Fibroblast of lung (primary cell): ENCODE measurements at places on chromosomes 6 and 20.

GRCh38 chr6:127464881-127465459 lies 5.8 kb upstream of the KIAA0408 start:
- peaks cover 7% of the 10 kb centered on the region for H3K4me1 ChIP-seq
- H3K4me3 ChIP-seq = no peak overlapping the region
- no peaks in the 10 kb centered on the region for H3K27me3 ChIP-seq
- no peaks in the 10 kb centered on the region for H3K36me3 ChIP-seq
- H3K27ac ChIP-seq = no peak overlapping the region

GRCh38 chr6:105817370-105817769 lies 268.8 kb upstream of the PRDM1 start:
- no peak overlapping the region for H3K4me3 ChIP-seq
- H3K36me3 ChIP-seq = no peaks in the 10 kb centered on the region
- no peak overlapping the region for H3K27ac ChIP-seq
- no peak for DNase-seq

DNA sequence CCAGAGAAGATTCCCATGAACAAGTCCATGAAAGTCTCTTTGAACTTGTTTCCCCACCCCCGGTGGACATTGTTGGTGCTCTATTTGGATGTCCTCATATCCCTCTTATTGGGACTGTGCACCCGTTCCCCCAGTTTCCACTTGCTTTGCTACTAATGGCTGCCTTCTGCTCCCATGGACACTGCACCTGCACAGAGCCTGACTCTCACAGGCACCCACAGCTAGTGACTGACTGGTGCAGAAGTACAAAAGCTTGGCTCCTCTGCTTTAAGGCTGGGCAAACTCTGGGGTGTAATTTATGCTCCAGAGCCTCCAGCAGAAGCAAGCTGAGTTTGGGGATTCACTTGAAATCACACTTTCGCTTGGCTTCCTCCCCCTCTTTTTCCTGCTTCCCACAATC lies 239.9 kb upstream of the BTBD3 start:
- no peak overlapping the region for H3K4me3 ChIP-seq
- H3K36me3 ChIP-seq = no peaks in the 10 kb centered on the region
- no peak for DNase-seq
- no peaks in the 10 kb centered on the region for H3K4me1 ChIP-seq
- no peaks in the 10 kb centered on the region for H3K27me3 ChIP-seq

DNA sequence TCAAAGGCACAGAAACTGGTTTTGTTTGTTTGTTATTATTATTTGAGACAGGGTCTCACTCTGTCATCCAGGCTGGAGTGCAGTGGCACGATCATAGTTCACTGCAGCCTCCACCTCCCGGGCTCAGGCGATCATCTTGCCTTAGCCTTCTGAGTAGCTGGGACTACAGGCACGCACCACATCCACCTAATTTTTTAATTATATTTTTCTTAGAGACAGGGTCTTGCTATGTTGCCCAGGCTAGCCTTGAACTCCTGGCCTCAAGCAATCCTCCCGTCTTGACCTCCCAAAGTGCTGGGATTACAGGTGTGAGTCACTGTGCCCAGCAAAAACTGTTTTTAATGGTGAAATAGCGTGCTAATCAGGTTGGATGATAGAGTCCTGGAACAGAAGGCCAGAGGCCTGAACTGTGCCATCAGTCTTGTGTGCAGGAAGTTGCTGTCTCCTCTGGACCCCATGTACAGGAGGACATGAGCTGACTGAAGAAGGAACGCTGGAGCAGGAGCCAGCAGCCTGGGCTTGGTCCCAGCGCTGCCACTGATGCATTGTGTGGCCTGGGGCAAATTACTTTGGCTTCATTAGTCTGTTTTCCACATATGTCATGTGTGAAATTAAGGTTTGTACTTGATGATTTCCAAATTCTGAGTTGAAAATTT lies 4.9 kb downstream of the TM9SF4 start:
- H3K27ac ChIP-seq = no peak overlapping the region
- peaks cover 4% of the 10 kb centered on the region for H3K4me1 ChIP-seq
- H3K36me3 ChIP-seq = no peaks in the 10 kb centered on the region
- H3K4me3 ChIP-seq = no peak overlapping the region

DNA sequence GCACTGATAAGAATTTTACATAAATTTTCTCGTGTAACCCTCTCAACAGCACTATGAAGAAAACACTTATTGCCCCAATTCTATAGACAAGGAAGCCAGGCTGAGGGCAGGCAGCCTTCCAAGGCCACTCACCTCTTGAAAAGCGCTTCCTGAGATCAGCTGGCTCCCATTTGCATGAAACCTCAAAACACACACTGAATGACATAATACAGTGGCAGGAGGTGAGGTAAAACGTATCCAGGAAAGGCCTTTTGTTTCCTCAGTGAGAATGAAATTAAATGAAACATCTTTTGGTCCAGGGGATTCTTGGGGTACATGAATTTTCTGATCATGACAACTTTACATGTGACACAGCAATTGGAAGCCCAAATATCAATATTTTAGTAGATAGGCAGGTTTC lies 112.5 kb downstream of the WDR27 start:
- H3K27me3 ChIP-seq = no peaks in the 10 kb centered on the region
- H3K4me3 ChIP-seq = no peak overlapping the region
- H3K27ac ChIP-seq = no peak overlapping the region

DNA sequence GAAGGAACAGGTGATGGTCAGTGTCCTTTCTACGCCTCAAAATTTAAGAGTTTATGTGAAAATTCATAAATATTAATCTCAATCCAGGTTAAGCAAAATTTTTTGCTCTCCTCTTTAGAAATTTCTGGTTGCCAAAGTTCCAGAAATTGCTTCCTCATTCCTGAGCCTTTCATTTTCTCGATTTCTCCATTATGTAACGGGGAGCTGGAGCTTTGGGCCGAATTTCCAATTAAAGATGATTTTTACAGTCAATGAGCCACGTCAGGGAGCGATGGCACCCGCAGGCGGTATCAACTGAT lies 35.8 kb upstream of the PRND start:
- H3K4me1 ChIP-seq = no peaks in the 10 kb centered on the region
- no peaks in the 10 kb centered on the region for H3K36me3 ChIP-seq
- H3K27me3 ChIP-seq = no peaks in the 10 kb centered on the region
- peak overlapping the region; percentile 63 for H3K4me3 ChIP-seq
- no peak for DNase-seq
- H3K27ac ChIP-seq = peak overlapping the region; percentile 77

GRCh38 chr20:51036827-51037531 lies 14.1 kb upstream of the KCNG1 start:
- H3K4me1 ChIP-seq = peaks cover 8% of the 10 kb centered on the region
- no peaks in the 10 kb centered on the region for H3K36me3 ChIP-seq
- no peak overlapping the region for H3K27ac ChIP-seq
